MV-4-11 (cell line): ENCODE measurements at places on chromosomes 7 and 10.

DNA sequence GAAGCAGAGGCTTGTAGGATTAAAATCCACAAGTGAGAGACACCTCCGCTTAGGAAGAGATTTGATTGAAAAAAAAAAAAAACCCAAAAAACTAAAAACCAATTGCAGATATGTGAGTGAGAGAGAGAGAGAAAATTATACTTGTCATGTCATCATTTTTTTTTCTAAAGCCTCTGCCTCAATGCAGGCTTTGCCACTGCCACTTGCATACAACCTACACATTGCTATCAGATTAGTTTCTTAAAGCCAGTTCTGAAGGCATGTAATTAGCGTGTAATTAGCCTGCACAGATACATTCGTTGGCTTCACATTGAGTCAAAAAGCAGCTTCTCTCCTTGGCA, 86.1 kb upstream of the MTPN start:
- no peak for DNase-seq

- DNase-seq = peak; percentile 47
Observed at GRCh38 chr7:44727158-44727936, 21.3 kb upstream of the ZMIZ2 start.

DNA sequence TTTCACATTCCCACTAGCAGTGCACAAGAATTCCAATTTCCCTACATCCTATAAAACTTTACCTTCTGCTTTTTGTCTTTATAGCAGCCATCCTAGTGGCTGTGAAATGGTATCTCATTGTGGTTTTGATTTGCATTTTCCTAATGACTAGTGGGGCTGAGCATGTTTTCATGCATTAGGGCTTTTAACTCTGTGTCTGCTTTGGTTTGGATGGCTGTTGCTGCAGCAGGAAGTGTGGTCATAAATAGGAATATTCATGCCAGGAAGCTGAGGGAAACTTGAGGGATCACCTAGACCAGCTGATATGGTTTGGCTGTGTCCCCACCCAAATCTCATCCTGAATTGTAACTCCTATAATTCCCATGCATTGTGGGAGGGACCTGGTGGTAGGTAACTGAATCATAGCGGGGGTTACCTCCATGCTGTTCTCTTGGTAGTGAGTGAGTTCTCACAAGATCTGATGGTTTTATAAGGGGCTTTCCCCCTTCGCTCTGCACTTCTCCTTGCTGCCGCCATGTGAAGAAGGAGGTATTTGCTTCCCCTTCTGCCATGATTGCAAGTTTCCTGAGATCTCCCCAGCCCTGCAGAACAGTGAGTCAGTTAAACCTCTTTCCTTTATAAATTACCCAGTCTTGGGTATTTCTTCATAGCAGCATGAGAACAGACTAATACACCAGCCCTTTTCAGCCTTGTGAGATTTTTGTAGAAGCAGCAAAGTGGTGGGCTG, 181.8 kb upstream of the PITRM1 start:
- peak; percentile 61 for DNase-seq

- no peak for DNase-seq
Observed at GRCh38 chr10:98346847-98347246, 68.1 kb downstream of the PYROXD2 start.

DNA sequence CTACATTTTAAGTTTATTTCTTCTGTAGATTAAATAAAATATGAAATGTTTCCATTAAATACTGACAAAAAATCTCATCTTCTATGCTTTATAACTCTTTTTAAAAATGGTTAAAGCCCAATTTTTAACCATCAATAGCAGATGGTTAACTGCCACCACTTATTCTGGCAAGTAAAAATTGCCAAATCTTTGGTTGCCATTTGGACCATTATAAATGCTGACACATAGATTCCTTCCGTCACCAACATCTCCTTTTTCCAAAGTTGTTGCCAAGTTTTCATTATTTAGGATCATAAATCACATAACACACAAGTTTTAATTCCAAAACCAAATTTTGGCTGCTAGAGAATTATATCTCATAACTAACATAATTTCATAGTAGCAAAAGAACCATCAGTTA, 1614.3 kb downstream of the REEP3 start:
- no peak for DNase-seq

- no peak for DNase-seq
Observed at GRCh38 chr10:12724807-12725579, 276.5 kb downstream of the CCDC3 start.

- DNase-seq = peak; percentile 88
Observed at GRCh38 chr7:45937301-45937700, 16.2 kb upstream of the IGFBP3 start.

DNA sequence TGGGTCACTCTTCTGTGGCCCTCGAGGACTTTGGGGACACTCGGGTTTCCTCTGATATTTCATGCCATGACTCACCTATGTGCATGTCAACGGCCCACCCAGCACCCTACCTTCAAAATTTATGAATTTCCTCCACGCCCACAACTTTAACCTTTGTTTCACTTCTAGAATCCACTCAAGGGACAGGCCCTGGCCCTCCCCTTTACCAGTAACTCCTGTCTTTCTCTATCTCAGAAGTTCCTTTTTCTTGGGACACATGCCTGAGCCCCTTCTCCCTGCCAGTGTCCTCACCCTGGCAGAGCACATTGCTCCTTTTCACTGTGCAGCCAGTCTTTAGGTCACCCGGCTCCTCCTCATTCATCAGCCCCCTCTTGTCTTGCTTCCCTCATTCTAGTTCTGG, 282.5 kb upstream of the KLF6 start:
- DNase-seq = peak; percentile 81
